ENCODE measurements at places on chromosomes 6 and 20.

- no peak for DNase-seq
Observed at GRCh38 chr6:24919056-24919892, 16.5 kb downstream of the RIPOR2 start.

- DNase-seq, result no peak
Observed at GRCh38 chr6:119334535-119335264, 14.9 kb downstream of the MAN1A1 start.

DNA sequence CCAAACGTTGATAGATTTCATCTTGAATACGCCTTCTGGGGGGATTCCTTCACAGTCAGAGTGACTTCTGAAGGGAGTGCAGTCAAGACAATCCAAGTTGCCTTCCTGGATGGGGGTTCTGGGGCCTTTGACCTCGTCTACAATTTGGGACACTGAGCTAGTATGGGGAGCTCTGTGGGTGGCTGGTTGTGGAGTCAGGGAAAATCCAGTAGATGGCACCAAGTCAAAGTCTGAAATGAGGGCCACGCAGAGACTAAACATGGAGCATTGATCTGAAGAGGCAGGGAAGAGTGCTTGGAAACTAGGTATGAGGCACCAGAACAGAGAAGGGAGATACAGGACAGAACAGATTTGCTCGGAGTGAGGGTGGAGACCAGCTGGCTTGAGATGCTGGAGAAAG lies 43.6 kb upstream of the CCN6 start:
- DNase-seq, result no peak

GRCh38 chr6:89034586-89035251 lies 45.8 kb upstream of the PNRC1 start:
- no peak for DNase-seq

GRCh38 chr20:50442512-50442911 lies 67.7 kb upstream of the PTPN1 start:
- no peak for DNase-seq

- DNase-seq, result no peak
Observed at GRCh38 chr6:133835901-133836300, 53.0 kb upstream of the TCF21 start.

GRCh38 chr6:12957321-12958051 lies 240.9 kb downstream of the PHACTR1 start:
- no peak for DNase-seq

GRCh38 chr6:124795643-124796463 lies 166.4 kb upstream of the RNF217 start:
- no peak for DNase-seq

DNA sequence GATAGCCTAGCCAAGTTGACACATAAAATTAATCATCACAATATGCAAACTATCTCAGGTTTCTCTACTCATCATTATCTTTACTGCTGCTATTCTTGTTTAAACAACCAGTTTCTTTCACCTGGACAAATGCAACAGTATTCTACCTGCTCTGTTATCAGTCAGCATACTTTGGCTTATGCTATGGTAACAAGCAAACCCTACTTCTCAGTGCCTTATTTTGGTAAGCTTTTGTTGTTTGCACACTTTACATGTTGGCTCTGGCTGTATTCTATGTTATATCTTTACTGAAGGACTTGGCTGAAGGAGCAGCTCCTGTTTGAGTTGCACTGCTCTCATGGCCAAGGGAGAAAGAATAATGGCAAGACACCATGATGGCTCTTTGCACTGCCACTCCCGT lies 463.1 kb downstream of the EPM2A start:
- DNase-seq, result no peak

DNA sequence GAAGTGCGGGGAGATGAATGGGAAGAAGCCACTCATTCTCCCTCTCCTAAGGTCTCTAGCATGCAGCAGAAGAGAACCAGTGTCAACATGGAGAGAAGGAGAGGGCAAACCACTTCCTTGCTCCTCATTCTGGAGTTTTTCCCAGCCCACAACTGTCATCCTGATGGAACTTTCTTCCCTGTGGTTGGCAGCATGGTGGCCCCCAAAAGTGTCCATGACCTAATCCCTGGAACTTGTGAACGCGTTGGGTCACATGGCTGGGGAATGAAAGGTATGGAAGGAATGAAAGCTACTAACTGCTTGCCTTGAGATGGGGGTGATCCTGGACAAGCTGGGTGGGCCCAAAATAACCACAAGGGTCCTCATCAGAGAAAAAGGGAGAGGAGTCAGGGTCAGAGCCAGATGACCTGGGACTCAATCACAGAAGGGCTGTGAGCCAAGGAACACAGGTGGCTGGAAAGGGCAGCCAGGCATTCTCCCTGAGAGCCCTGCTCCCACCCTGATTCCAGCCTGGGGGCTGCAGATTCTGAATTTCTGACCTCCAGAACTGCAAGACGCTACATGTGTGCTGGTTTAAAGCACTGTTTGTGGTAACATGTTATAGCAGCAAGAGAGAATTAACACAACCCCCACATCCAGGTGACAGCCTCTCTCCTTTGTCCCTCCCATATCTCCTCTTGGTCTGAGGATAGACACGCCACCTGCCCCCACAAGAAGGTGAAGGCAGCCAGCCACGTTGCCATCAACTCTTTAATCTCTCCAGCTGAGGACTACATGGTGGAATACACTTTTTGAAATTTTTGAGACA lies 63.2 kb downstream of the PYGB start:
- DNase-seq, result no peak

- DNase-seq, result no peak
Observed at GRCh38 chr6:2429460-2429859, 184.1 kb upstream of the GMDS start.

- DNase-seq, result no peak
Observed at GRCh38 chr6:129866688-129867087, 5.6 kb upstream of the TMEM244 start.

GRCh38 chr20:43123180-43123579 lies 66.5 kb downstream of the PTPRT start:
- no peak for DNase-seq

DNA sequence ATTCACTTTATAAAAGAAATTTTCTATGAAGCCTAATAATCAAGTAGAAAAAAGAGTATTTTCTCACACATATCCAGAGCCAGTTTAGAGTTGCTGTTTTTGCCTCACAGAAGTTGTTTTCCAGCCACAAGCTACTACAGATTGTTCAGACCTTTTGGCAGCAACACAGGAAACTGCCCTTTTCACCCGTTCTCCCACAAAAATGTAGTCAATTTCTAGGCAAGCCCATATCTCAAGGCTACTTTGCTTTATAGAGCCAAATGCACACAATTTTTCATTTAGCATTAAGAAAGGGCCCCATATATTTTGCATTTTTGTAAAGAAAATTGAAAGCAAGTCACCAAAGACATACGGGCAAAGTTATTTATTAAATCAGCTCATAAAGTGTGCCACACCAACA lies 49.5 kb downstream of the EPB41L2 start:
- DNase-seq, result no peak

- no peak for DNase-seq
Observed at GRCh38 chr6:9204171-9204570, 768.8 kb upstream of the SLC35B3 start.

GRCh38 chr6:70180901-70181599 lies 121.8 kb downstream of the COL9A1 start:
- DNase-seq, result no peak

DNA sequence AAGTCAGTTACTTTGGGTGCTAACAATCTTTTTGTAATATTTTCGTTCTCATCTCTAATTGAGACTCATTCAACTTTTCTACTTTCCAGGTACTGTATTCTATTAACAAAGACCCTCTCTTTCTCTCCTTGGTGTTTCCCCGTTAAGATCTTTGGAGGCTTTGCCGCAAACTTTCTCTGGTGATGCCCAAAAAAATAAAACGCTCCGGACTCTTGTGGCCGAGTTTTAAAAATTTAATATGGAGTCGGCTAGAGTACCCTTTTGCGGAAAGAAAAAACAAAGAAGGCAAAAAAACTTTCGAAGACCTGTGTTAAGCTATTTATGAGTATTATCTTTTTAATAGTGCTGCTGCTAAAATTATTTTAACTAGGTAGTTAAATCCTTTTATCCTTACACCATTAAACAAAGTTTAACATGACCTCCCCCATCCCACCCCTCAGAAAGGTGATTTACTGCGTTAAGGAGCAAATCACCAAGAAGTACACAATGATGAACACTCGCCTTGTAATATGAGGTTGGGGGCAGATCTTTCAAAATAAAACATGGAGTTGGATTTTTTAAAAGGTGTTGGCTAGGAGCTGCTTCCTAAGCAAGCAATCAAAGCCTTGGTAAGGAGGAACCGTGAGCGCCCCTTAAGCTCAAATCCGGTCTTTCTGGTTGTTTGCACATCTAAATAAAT lies 10.0 kb downstream of the SIM1 start:
- DNase-seq, result no peak

DNA sequence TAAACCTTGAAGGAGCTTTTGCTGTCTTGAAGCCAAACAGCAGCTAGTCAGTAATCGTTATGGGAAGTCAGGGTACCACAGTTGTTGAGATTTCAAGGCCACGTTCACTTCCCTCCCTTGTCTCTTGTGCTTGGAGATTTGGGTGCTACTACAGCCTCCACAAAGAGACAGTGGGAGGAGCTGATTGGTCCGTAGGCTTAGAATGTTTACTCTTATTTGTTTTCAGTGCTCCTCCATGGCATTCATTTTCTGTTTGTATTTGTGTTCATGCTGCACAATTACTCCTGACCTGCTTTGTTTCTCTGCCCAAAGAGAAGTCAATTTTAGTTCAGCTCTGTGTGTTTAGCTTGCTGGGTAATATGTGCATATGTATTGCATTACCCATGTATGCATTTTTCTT lies 147.7 kb downstream of the PRL start:
- DNase-seq, result no peak

DNA sequence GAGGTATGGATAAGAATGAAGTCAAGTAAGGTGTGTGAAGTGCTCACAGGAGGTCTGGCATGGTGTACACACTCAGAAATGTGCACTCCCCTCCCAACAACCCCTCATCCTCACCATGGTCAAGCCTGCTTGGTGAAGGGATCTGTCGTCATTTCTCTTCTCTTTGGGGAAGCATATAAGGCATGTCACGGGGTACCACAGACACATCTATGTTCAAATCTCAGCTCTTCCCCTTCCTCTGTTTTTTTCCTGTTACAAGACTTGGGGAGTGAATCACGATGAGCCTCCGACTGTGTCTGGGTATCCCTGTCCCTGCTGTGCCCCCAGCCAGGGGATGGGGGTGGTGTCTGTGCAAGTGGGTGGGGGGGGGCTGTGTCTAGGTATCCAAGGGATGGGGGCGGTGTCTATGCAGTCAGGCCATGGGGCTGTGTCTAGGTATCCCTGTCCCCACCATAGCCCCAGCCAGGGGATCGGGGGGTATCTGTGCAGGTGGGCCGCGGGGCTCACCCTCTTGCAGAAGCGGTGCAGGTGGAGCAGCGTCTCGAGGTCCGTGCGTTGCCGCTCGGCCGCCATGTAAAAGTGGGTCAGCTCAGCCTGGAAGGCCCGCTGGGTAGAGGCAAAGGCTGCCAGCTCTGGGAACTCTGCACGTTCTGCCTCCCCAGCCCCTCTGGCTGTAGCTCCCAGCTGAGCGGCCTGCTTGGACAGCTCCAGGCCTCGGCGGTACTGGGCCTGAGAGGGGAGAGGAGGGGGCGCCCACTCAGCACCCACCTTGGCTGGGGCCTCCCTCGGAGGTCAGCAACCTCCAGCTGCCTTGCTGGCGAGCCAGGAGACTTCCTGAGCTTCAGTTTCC lies 43.6 kb downstream of the KIAA1755 start:
- DNase-seq, result no peak

DNA sequence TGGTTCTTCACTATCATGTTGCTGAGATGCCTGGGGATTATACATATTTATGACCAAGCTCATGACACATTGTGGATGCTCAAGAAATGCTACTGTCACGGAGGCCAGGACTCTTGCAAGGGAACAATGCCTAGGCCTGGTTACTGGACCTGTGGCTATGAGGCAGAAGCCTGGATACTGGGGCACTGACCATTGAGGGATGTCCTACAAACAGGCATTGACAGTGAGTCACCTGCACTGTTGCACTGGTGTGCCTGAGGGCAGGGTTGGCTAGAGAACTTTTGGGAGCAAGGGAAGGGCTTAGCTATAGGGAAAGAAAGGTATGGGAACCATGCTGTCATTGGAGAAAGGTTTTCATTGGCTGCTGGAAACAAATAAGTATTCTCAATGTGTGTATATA lies 313.1 kb upstream of the SUPT3H start:
- no peak for DNase-seq

GRCh38 chr6:108484016-108484415 lies 76.7 kb upstream of the FOXO3 start:
- no peak for DNase-seq

DNA sequence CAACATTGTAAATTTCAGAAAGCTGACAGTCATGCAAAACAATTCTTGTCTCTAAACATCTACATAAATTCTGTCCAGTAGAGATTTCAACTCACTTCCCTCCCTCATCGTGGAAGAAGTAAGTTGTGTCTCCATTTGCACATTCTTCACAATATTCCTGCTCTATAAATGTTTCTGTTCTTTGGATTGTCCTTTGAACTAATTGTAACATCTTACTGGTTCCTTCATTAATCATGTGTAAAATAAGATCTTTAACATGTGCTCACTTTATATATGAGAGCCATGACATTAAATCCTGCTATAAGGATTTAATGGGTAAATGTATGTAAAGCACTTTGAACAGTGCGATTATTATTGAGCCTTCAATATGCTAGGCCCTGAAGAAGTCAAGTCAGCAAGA lies 7.0 kb upstream of the LTV1 start:
- no peak for DNase-seq

GRCh38 chr6:112701201-112701600 lies 354.1 kb downstream of the RFPL4B start:
- no peak for DNase-seq

DNA sequence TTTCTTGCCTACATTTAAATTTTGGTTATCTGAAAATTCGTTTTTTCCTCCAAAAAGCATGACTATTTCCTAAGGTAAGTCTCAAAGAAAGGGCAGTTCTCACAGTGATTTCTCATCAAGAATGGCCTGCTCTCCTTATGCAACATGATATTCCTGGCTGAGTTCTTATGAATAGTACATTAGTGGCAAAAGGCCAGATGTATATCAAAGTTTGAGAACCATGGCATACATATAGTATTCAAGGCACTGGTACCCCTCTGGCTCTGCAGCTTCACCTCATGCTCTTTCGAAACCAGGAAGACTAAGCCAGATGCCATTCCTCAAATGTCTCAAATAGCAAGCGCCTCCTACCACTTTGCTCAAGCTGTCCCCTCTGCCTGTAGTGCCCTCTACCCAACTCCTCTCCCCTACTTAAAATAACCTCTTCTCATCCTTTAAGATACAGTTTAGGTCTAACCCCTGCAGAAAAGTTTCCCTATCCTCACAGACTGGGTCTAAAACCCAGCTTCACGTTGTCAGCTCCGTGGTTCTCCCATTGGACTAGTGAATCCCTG lies 280.3 kb downstream of the HACE1 start:
- DNase-seq, result no peak

DNA sequence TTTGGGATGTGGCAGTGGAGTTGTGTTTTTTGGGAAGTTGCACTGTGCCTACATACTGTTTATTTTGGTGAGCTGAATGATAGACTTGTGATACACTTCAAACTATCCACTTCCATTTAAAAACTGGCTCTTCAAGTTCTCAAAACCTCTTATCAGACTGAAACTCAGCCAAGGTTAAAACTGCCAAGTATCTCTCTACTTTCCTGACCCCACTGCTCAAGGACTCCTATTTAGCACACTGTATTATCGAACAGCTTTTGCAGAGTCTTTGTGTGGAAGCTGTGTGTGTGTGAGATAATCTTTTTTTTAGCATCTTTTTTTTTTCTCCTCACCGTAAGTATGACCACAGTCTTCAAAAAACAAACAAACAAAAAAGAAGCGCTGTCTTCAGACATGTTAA lies 21.1 kb downstream of the STX11 start:
- no peak for DNase-seq
